Kidney epithelial cell (primary cell): ENCODE measurements at places on chromosomes 1 and 21.

- DNase-seq, result no peak
These were observed 28.6 kb upstream of the IFNGR2 start for GRCh38 chr21:33374450-33375096.

GRCh38 chr21:36976228-36976861 is 9.9 kb upstream of the HLCS start:
- no peak for DNase-seq

GRCh38 chr1:104231676-104232075 is 482.0 kb downstream of the AMY1C start:
- no peak for DNase-seq

- DNase-seq, result no peak
These were observed 2.8 kb upstream of the AHDC1 start for GRCh38 chr1:27606708-27607238.

DNA sequence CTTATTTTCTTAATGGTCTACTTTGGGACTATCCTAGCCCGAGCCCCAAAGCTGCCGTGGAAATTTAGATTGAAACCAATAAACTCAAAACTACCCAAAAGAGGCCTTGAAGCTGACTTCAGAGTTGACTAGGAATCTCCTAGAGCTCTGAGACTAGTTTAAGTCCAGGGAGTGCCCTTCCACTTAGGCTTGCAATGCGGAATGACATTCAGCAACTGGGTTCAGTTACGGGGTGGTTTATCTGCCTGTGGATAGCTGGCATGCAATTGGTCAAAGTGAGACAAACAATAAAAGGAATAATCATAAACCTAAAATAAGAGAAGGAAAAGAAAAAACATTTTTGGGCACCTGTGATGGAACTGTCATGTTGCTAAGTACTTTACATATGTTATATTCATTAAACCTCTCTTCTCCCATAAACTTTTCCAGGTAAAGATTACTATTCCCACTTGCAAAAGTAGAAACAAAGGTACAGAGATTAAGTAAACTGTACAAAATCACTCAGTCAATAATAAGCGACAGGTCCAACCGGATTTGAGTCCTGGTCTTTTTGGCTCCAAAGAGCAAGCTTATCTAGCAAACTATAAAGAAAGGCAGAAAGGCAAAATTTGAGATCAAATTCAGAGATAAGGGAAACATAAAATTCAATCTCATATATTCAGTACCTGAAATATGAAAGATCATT is 56.5 kb downstream of the GPATCH2 start:
- no peak for DNase-seq

- peak; percentile 67 for DNase-seq
These were observed at the start of gene MINDY1 for GRCh38 chr1:151006327-151007052. TSS of gene MINDY1 (minus strand) at chr1:151006902. CDS start at chr1:151002617, 4,285 bp downstream.

DNA sequence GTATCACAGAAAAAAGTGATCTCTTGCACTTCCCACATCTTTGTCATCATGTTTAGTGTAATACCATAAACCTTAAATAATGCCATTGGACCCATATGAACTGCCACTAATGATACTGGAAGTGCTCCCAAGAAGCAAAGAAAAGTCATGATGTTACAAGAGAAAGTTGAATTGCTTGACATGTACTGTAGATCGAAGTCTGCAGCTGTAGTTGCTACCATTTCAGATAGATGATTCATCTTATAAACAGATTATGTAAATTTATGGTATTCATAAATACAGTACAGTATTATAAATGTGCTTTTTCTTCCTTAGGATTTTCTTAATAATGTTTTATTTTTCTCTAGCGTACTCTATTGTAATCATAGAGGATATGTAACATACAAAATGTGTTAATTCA is 30.1 kb upstream of the LAMC2 start:
- DNase-seq, result no peak

GRCh38 chr1:50423670-50424000 is 392 bp upstream of the DMRTA2 start:
- DNase-seq, result no peak

DNA sequence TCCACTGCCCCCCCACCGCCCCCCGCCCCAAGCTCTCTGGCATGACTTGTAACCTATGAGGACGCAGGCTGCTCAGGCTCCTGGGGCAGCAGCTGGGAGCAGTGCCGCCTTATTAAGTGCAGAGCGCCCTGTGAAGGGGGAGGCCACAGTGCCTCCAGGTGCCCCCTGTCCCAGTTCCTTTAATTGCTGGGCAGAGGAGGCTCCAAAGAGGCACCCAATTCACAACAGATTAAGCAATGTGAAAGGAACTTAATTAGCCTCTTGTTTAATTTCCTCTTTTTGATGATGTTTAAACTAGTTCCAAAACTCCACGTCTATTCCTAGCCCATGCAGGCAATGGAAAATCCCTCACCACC is 3.0 kb downstream of the RXFP4 start:
- DNase-seq, result no peak

GRCh38 chr1:76961820-76962207 is 94.5 kb downstream of the ST6GALNAC5 start:
- no peak for DNase-seq

DNA sequence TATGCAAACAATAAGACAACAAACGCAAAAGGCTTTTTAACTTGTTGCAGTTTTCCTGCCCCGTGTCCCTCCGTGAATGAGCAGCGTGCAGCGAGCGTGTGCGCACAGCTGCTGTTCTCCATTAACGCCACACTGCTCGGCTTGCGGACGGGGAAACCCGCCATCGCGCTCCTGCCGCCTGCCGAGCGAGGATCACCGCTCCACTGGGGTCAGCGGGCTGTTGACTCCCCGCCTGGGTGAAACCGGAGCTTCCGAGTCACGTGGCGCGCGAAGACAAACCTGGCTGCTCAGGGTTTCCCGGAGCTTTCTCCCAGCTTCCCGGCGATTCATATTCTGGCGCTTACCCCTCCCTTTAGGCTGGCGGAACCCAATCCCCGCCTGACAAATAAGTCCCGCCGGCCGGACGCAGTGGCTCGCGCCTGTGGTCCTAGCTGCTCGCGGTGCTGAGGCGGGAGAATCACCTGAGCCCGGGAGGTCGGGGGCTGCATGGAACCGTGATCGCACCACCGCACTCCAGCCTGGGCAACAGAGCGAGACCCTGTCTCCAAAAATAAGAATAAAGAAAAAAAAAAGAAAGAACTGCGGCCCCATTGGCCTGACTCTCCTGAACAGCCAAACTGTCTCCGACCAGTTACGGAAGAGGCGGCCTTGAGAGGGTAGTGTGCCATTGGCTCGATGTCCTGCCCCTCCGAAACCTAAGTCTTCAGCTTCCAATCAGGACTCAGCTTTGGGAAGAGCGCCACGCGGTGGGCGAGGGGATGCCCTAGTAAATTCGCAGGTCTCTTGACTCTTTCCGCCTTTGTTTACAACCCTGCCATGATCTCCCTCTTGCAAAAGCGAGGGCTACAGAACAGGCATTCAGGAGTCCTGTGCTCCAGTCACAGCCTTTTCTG is at the start of gene CREB3L4:
Gene CREB3L4 (plus strand): TSS at position 796 of the 893 bp plus-strand sequence. CDS start 624 bp downstream, outside the sequence.
- peak; percentile 96 for DNase-seq

- no peak for DNase-seq
These were observed 7.8 kb downstream of the ERI3 start for GRCh38 chr1:44347280-44347679.

DNA sequence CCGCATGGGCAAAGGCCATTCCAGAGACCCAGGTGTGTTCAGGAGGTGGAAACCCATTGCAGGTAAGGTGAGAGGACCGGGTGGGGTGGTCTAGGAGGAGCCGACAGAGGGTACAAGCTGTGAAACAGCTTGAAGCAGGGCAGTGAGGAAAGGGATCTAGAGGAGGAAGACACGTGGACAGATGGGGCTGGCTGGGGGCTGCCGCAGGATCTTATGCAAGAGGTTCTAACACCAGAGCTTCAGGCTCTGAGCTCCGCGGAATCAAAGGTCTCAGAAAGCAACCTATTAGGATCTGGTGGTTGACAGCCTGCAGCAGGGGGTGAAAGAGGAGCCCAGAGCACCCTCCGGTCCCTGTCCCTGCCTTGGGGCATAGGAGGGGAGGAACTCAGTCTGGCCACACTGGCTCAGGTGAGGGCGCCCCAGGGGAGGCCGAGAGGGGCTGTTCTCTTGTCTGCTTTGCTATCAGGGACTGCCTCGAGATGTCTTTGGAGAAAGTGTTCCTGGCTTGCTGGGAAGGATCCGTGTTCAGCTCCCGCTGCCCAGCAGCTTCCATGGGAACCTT is 1.9 kb downstream of the TFF1 start:
- no peak for DNase-seq

GRCh38 chr1:209187589-209187988 is 395.9 kb upstream of the CAMK1G start:
- DNase-seq, result no peak

GRCh38 chr1:158117854-158118704 is 62.6 kb upstream of the CD1D start:
- DNase-seq, result no peak

- no peak for DNase-seq
These were observed 17.0 kb downstream of the LPGAT1 start for GRCh38 chr1:211813590-211813989.

GRCh38 chr1:24486331-24487065 is 16.1 kb upstream of the RCAN3 start:
- DNase-seq, result no peak

GRCh38 chr1:59025898-59026426 is 242.1 kb upstream of the JUN start:
- DNase-seq, result no peak

DNA sequence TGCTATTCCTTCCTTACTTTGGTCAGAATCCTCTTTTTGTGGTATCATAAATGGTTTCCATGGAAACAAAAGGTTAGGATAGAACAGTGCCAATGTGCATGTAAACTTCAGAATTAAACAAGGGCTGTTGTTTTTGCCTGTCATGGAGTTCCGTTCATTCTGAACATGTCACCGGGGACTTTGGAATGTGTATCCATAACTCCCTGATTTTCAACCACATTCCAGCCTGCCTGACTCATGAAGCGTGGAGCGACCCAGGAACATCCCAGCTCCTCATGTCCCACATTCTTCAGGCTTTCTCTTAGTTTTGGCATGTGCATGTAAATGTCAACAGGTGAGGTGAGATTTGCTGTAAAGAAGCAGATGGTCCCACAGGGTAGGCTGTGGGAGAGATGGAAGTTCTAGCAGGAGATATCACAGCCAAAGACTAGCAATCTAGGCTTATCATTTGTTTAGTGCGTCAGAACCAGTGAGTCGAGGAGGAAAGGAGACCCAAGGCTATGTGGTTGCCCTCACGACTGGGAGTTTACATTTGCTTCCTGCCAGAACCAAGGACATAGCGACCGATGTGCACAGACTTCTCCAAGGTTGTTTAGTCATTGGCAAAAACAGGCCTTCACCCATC is 23.0 kb upstream of the DNAJC11 start:
- DNase-seq, result peak; percentile 45

GRCh38 chr1:69413129-69413528 is 154.6 kb upstream of the LRRC7 start:
- no peak for DNase-seq

DNA sequence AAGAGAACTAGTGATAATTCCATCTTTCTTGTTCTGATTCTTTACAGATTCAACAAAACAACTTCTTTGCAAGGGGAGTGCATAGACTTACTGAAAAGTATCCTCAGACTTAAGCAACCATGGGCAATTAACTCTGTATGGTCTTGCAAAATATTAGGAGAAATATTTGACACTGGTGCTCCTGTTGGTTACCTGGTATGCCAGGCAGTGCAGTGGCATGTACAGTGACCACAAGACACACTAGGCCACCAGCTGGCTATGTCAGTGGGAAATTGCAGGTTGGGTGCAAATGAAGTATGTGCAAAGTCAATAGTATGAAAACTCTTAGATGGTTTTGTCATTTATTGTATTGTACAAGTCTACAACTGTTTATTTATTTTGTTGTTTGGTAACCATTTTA is 34.5 kb downstream of the EPS15 start:
- peak; percentile 43 for DNase-seq

DNA sequence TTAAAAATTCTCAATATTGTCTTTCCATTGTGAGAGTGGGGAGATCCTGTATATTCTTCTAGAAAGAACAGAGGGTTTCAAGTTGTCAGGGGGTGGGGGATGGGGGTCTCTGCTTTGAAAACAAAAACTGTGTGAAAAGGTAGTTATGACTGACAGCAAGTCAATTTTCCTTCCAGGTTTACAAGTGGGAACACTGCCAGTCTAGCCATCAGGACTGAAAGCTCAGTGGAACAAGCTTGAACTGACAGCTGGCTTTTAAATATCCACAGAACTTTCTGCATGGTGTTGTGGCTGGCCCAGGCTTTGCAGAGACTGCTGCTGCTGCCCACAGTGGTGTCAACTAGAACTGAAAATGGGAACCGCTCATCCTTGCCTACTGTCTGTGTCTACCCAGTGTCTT is 162.6 kb downstream of the TNR start:
- no peak for DNase-seq

- no peak for DNase-seq
These were observed 91.6 kb downstream of the DDAH1 start for GRCh38 chr1:85373378-85373708.

- DNase-seq, result no peak
These were observed 40.3 kb downstream of the GPR88 start for GRCh38 chr1:100578201-100578600.

- peak; percentile 68 for DNase-seq
These were observed 1.3 kb upstream of the RC3H1 start for GRCh38 chr1:174023440-174023839.

DNA sequence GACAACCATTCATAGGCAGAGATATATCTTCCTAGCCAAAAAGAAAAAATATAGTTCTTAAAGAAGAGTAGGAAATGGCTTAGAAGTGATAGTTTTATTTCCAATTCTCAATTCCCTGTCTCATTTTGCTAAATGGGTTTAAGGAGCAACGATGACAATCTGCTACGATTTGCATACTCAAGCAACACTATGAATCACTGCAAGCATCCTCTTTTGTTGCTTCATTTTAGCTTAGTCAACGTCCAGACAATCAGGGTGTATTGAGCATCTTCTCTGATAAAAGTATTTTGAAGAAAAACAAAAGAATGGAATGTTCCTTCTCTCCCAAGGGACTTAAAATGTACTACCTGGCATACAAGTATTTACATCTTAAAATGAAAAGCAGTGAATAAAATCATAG is 80.6 kb downstream of the RGS7 start:
- no peak for DNase-seq

DNA sequence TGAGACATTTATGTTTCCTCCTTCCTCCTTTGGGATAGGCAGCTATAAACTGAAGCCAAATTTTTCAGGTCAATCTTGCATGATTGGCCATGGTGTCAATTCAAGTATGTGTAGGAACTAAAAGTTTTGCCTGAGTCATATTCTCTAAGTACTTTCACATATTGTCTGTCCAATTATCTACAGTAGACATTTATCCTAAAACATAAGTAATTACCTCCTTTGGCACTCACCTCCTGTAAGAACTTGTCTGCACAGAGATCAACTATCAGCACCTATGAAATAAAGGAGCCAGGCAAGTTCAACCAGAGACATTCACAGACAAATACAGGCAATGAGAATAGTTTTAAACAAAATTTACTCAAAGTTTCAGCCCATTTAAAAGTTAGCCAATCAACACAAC is 14.2 kb upstream of the BCAS2 start:
- no peak for DNase-seq

GRCh38 chr1:190688096-190688495 is 210.4 kb upstream of the BRINP3 start:
- DNase-seq, result no peak

DNA sequence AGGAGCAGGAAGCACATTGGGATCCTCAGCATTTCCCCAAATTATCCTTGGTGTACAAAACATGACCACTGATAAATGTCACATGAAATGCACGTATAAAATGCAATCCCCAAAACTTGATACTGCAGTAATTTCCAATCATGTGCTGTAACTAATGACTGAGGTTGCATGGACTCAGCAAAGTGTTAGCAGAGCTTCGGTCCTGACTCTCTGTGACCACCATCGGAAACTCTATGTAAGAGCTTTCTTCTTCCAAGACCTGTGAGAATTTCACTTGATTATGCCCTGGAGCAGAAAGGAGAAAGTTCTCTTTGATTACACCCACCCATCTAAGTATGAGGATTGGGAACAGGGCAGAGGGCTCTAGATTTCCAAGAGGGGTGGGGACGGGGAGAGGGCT is 908 bp downstream of the CD53 start:
- no peak for DNase-seq
